ENCODE measurements at places on chromosomes 16 and 17.

DNA sequence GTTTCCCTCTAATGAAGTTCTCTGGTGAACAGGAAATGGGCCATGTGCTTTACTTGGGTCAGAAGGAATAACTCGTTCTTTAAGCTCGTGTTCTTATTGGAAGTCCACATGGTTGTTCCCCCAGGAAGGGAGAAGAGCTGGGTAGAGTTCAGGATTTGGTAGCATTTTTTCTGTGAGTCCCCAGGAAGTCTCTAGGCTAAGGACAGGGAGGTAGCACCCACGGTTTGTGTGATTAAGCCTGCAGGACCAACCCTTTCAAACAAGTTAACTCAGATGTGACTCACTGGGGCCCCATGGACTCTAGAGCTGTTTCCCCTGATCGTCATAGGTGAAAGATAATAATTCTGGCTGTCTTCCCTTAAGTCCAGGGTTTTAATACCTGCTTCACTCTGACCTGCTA is 16.4 kb downstream of the SAP30BP start:
- no peak for DNase-seq

DNA sequence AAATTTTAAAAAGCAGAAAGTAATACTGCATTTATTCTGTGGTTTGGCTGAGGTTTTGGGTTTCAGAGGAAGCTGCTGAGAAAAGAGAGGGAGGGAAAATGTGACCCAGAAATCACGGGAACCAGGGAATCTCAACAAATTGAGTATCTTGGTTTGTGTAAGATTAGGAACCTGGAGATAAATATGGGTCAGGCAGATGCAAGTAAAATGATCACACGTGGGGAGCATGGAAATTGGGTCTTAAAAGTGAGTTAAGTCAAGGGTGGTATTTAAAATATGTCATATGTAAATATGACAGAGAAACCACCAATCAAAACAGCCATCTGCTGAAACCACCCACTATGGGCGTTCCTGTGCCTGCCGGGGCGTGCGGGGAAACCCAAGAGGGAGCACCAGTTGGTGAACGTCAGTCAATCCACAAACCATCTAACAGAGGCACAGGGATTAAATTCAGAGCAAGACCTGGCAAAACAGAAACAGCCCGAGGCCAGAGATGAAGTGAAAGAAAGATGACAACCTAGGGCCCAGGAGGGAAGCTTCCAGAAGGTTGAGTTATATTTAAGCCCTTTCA is 33.4 kb downstream of the CDH13 start:
- no peak for DNase-seq

- no peak for DNase-seq
Observed at GRCh38 chr17:45364531-45365390, 47.9 kb upstream of the MAP3K14 start.

GRCh38 chr16:27363797-27364196 is 38.2 kb upstream of the IL21R start:
- DNase-seq = no peak

DNA sequence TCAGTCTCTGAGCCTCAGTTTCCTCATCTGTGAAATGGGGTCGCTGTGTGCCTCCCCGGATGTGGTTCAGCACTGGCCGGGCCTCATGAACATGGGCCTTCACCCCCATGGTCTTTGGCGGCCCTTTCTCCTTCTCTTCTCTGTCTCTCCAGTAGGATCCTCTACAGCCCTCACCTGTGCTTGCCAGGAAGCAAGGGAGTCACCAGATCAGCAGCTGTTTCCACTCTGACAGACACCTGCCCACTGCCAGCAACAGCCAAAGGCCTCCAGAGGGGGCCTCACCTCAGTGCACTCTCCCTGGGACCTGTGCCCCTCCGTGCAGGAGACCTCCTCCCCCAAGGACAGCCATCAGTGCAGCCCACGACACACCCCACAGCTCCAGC is 89.4 kb downstream of the C16orf78 start:
- no peak for DNase-seq

DNA sequence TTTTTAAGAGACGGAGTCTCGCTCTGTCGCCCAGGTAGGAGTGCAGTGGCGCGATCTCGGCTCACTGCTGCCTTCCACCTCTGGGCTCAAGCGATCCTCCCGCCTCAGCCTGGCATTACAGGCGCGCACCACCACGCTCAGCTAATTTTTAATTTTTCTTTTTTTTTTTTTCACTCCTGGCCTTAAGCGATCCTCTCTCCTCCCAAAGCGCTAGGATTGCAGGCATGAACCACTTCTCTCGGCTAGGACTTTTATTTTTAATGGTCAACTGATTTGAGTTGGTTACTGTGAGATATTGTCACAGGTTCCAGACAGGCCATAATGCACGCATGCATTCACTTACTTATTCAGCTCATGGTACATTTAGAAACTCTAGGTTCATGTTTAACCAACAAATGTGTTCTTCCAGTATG is 888 bp downstream of the PIGW start:
- no peak for DNase-seq

DNA sequence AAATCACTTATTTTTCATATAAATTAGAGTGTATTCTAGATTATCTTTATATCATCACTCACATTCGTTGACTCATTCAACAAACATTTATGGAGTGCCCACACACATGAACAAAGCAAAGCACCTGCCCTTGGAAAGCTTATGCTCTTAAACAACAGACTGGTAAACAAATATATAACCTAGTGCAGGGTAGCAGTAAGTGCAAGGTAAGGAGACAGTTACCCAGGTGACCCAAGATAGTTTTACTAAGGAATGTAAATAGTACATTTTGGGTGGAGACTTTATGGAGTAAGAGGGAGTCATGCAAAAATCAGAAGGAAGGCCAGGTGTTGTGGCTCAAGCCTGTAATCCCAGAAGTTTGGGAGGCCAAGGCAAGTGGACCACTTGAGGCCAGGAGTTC is 40.4 kb upstream of the HELZ start:
- DNase-seq = no peak

- DNase-seq = no peak
Observed at GRCh38 chr17:12637015-12637414, 28.7 kb upstream of the MYOCD start.

GRCh38 chr17:30570191-30570590 is 93.0 kb downstream of the GOSR1 start:
- no peak for DNase-seq

DNA sequence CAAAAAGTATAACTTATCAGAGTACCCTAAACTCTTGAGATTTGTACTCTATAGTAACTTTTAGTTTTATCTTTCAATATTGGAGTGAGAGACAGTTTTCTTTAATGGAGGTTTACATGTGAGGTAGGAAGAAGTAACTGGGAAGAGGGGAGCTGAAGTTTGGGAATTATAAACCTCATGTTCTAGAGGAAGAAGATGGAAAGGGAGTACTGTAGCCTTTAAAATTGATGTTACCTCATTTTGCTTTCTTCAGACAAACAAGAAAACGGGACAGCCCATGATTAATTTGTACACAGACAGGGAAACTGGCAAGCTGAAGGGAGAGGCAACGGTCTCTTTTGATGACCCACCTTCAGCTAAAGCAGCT is 9.5 kb downstream of the FUS start:
- no peak for DNase-seq

DNA sequence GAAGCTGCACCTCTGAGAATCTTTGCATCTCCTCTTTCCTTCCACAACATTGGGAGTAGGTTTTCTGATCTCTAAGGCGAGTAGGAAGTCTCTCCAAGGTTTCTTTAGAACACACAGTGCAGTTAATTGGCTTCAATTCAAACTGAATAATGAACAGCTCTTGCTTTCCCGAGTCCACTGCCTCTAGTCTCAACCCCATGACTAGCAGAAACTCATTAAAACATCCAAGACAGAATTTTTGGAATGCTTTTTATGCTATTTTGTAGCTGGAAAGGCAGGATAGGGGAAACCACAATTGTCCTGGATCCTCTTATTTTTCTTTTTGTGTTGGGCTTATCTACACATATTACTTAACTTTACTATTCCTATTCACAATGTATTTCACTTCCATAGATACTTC is 206.6 kb downstream of the CDH8 start:
- DNase-seq = no peak

- no peak for DNase-seq
Observed at GRCh38 chr16:844638-845350, 44.3 kb upstream of the GNG13 start.

- DNase-seq = no peak
Observed at GRCh38 chr16:11149011-11149616, 106.9 kb downstream of the SOCS1 start.

- no peak for DNase-seq
Observed at GRCh38 chr16:85628645-85629044, 15.5 kb downstream of the GSE1 start.

GRCh38 chr16:23059433-23059832 is 89.8 kb downstream of the USP31 start:
- no peak for DNase-seq

- DNase-seq = no peak
Observed at GRCh38 chr16:87854053-87854906, 15.0 kb downstream of the SLC7A5 start.

DNA sequence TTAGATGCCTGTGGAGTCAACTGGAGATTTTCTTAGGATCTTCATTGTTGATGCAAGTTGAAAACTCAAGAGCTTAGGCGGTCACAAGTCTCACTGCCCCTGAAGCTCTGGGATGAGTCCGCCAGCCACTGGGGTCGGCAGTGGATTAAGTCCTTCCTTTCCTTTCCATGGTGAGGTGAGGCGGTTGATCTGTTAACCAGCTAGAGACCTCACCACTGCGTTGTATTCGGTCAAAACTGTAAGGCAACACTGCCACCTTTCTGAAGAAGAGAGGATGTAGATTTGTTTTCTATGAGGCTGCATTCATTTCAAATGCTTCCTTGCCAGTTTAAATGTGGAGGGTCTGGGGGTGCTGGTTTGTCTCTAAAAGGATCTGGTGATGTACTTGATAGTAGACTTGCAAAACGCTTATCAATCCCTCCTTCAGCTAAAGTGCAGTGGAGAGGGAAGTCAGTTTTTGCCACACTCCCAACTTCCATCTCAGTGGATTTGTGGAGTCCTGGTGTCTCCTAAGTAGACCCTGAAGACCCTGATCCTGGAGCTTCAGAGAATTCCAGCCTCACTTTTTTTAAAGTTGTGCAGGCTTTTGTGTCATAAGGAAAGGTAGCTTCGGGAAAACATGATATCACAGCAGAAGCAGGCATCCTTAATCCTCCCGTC is 1.7 kb downstream of the MYOCD start:
- no peak for DNase-seq

DNA sequence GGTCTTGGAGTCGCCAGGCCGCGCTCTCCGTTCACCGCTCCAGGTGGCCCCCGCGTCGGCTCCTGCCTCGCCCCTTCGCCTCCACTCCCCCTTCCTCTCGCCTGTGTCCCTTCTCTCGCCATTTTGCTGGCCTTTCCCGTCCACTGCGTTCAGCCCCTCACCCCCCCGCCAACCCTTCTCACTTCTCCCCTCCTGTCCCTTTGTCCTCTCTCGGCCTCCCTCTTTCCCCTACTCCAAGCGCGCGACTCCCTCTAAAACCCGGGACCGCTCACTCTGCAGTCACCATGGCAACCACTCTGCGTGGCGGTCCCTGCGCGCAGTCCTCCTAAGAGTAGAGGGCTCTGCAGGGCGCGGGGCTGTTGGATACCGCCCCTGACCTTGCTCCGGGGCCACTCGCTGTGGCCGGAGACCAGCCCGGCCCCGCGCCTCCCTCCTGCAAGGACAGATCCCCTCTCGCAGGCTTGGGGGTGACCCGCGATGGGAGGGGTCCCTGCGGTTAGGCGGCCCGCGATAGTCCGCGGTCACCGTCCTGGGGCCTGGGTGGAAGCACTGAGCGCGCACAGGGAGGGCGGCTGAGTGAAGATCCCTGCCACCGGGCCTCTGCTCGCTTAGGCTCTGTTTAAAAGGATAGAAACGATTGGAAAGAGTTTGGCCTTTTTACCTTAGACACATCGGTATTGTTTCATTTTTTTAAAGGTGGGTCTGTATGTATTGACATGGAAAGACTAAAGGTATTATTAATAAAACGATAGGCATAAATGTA is 454 bp downstream of the CCDC40 start:
- DNase-seq = peak; percentile 23

GRCh38 chr17:57108671-57109392 is 23.8 kb downstream of the AKAP1 start:
- DNase-seq = no peak

DNA sequence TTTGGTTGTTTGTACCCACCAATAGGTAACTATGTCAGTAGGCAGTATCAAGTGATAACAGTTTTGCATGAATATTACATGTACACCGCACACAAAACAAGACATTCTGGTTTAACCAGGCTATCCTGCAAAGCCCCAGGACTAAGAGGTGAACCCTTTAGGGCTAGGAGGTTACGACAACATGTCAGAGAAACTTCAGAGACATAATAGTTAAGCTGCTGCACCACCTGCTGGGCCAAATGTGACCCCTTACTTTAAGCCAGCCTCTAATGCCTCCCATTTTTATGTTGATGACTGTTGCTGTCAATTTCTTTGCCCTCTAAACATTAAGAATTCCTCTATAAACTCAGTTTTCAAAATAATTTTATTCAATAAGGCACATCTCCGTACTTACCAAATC is 15.4 kb downstream of the SRP68 start:
- DNase-seq = no peak

- no peak for DNase-seq
Observed at GRCh38 chr16:46801428-46802049, 29.4 kb downstream of the C16orf87 start.

- peak; percentile 6 for DNase-seq
Observed at GRCh38 chr16:11913425-11914079, 2.2 kb downstream of the GSPT1 start.

DNA sequence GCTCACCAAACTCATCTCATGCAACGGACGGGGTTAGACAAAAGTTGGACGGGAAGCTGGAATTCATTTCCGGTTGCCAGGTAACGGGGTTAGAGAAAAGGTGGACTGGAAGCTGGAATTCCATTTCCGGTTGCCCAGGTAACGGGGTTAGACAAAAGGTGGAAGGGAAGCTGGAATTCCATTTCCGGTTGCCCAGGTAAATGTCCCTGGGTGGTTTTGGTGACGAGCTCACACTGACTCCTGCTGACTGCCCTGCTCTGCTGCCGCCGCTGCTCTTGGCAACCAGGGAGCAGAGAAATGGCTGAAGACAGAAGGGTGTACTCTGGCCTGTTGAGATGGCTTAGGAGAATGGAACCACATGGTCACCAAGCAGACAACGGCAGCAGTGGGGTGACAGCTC is 170.3 kb upstream of the RPH3AL start:
- no peak for DNase-seq

DNA sequence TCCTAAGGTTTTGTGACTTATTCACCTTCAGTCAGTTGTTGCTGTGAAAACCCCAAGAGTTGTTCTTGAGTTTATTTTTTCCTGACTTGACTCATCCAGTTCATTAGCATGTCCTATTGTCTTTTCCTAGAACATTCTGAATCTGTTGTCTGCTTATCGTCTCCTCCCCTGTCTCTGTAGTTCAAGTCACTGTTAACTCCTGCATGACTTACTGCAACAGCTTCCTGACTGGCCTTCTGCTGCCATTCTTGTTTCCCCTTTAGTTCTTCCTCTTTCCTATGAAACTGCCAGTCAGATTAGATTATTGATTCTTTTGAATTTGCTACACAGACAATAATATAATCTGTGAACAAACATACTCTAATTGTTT is 161.5 kb downstream of the FTO start:
- no peak for DNase-seq

- DNase-seq = no peak
Observed at GRCh38 chr17:81199482-81199830, 23.3 kb downstream of the CEP131 start.

- no peak for DNase-seq
Observed at GRCh38 chr17:2253768-2254406, 49.7 kb downstream of the SMG6 start.

- no peak for DNase-seq
Observed at GRCh38 chr17:72438783-72439182, 318.0 kb downstream of the SOX9 start.
